Esophagus squamous epithelium (tissue), 5 donors: ENCODE measurements at places on chromosomes 7 and 10.

DNA sequence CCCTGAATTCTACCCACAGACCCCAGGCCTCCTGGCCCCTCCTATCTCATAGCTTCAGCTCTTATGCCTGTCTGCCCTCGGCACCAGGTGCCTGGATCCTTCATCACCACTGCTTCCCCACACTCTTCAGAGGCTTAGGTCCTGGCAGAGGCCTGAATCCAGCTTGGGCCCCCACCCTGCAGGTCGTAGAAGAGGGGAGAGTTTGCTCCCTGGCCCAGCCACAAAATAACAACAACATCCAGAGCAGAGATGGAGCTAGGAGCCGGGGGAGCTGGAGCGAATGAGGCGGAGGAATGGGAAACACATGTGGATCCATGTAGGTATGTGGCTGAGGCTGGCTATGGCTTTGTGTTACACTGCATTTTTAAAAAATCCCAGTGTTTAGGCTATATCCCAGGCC lies 7.8 kb upstream of the OPN4 start:
- no peak for DNase-seq

DNA sequence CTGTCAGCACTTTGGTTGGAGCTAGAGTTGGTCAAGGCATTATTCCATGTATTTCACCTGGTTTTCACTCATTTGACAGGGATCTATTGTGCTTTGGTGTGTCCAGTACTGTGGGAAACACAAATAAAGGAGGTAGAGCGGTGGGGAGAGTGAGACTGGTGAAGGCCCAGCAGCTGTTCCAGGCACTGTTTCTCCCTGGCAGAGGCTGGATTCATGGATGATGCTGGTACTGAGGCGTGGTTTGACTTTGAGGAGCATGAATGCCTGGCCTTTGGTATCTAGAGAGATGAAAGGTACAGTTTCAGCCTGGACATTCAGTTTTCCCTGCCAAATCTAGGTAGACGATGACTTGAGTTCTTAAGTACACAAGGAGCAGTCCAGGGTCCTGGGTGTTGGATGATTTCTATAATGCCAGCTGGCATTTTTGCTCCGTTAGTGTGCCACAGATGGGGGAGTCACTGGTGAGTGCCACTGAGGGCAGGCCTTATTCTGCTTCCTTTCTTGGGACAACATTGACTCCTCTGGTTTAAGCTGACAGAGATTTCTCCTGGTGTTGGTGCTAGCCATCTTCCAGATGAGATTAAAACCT lies 162.2 kb upstream of the BMPER start:
- DNase-seq = no peak

DNA sequence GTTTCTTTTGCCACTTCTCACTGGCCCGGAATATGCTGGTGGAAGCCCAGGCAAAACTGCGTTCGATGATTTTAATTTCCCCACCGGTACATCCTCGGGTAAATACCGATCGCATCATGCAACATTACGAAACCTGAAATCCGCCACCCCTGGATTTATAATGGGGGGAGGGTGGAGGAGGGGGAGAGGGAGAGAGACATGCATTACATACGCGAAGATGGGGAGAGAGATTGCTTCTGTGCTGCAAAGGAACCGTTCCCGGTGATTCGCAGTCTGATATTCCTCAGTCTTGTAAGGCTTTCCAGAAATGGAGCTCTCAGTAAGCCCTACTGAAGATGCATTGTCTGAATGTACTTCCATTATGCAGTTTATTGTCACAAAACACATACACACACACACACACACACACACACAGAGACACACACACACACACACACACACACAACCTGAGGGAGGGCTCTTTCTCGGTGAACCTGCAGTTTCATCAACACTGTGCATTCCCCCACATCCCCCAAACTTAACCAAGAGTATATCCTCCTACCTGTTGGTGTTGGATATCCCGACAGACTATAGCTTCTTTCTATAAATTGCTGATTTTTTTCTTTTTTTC lies 741 bp downstream of the GPR85 start:
- no peak for DNase-seq

DNA sequence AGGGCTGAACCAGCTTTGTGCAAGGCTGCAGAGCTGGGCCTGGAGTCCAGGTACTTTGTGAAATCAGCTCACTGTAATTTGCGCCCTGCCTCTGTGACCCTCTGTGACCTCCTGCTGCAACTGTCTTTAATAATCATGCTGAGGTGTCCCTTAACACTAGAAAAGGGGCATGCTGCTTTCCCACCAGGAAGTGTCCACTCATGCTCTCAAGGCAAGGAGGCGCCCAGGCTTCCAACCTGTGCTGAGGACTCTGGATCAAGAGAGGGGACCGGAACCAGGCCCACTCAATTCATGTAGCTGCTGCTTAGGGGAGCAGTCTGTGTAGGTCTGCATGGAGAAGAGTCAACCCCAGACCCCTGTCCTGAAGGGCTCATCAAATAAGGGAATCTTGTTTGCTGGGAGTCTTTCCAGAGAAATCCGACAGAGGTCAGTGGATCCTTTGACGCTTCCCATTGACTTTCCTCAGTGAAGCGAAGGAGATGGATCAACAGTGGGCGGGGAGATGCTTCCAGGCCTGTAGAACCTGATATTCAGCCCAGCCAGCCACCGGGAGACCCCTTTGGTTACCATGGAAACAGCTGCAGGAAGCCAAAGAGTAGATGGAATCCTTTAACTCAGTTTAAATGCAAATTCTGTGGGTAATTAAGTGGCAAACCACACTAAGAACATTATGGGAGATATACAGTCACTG lies 945.9 kb downstream of the GRID1 start:
- DNase-seq = no peak

DNA sequence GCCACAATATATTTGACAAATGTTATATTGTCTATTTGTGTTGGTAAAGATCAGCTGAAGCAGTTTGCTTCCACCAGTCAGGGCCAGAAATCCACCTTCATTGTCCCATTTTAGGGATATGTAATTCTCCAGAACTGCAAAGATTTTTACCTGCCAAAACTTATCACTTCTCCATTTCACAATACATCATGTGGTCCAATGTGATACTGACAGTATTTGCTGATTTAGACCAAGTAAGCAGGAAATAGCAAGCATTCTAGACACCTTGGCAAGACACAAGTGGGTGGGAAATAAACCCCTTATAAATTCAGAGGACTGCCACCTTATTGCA lies 18.5 kb upstream of the LIPA start:
- no peak for DNase-seq

GRCh38 chr10:9038146-9038714 lies 983.7 kb downstream of the GATA3 start:
- DNase-seq = no peak

DNA sequence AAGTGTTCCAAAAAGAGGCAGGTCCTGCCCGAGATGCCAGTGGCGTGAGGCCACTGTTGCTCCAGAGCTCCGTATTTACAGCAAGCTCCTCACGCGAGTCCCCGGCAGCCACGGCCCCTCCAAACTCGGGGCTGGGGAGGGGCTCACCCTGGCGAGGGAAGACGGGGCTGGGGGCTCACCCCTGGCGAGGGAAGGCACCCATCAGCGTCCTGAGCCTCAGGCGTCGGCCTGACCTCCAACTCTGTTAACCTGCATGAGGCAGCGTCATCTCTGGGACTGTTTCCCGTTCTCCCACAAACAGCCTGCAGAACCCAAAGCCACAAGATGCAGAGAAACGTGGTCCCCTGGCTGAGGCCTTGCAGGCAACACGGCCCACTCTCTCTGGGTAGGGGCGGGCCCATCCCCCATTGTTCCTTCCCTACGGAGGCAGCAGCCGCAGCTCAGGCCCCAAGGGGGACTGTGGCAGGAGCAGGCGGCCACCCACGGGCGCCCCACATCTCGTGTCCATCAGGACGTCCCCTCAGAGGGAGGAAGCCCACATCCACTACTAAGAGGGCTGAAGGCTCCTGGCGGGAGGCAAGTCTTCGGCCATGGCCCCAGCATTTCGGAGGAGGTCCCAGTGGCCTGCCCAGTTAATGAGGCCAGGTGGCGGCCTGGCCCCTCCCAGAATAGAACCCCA lies 4.2 kb upstream of the ADGRA1 start:
- no peak for DNase-seq

- no peak for DNase-seq
These were observed 108.2 kb upstream of the FAM13C start for GRCh38 chr10:59470570-59470969.

- no peak for DNase-seq
These were observed 126.4 kb downstream of the CFAP58 start for GRCh38 chr10:104479906-104480593.

GRCh38 chr10:67127441-67127840 lies 201.6 kb downstream of the LRRTM3 start:
- DNase-seq = no peak

- no peak for DNase-seq
These were observed 263.6 kb downstream of the DOCK4 start for GRCh38 chr7:111942450-111943081.

DNA sequence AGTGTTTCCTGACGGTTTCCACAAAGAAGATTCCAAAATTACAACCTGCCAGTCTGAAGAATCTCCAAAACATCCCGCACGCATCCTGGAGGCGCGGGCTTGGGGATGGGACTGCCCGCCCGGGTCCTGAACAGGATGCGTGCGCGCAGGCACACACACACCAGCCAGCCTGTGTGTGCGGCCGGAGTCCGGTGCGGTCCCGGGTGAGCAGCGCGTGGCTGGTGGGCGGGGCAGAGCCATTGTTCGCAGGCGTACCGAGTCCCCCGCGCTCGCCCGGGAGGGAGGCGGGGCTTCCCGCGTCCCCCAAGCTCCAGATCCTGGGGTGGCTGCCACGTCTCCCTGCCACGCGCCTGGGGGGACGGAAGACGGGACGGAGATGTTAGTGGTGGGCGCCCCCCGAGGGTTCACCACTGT lies 675 bp upstream of the SCD start:
- DNase-seq = no peak

- no peak for DNase-seq
These were observed 249.7 kb downstream of the ELMO1 start for GRCh38 chr7:37198906-37199485.

- no peak for DNase-seq
These were observed 6.6 kb downstream of the SEMA3A start for GRCh38 chr7:84187813-84188510.

GRCh38 chr10:30365278-30365677 lies 16.2 kb upstream of the MTPAP start:
- no peak for DNase-seq

DNA sequence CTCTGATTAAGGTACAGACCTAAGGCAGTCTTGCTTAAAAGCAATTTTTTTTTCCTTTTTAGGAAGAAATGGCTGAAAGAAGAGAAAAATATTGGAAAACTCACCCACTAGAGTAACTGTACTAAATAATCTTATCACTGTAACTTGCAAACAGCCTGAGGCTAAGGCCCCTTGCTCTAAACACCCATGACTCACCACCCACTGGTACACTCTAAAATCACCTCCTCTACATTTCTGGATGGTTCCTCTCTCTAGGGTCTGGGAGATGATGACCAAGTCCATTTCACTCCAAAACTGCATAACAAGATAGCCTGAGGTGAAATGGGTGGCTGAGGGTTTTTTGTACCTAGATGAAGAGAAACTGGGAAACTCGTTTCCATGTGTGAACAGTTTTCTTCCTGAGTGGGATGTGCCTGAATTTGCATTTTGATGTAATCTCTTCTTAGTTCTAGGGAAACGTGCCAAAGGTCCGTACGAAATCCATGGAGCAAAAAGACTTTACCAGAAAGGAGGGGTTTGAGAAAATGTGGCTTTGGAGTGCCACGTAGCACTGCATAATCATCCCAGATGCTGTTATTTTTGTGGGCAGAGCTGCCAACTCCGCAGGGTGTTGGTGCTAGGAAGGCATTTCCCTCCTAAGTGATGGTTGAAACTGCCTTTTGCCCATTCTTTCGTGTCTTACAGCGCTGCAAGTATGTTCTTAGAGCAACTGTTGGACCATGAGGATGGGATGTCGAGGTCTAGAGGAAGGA lies 113.5 kb upstream of the C10orf90 start:
- DNase-seq = no peak

DNA sequence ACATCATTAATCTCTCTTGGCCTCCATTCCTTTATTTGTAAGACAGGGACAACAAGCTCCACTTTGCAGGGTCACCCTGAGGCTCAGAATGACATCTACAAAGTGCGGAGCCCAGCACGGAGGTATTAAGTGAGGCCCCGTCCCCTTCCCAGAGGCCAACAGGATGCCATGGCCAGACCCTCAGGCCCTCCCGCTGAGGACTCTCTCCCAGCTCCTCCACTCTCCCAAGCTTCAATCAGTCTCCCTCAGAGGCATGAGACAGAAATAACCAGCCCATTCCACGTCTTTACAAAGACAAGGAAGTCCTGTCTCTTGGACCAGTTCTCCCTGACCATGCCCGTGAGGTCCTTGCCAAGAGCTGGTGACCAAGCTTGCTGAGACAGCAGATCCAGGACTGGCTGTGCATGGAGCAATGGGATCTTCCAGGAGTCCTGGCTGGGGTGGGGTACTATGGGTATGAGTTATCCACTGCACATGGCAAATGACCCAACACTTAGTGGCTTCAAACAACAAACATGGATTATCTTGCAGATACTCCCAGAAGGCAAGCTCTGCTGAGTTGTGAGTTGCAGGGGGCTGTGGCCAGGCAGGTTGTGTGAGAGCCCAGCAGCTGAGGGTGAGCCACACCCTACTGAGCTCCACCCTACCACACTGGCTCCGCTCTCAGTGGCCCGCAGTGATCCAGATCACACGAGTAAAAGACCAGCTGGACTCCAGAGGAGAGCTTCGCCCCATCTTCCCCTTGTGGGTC lies 4.3 kb upstream of the PPIF start:
- DNase-seq = no peak

DNA sequence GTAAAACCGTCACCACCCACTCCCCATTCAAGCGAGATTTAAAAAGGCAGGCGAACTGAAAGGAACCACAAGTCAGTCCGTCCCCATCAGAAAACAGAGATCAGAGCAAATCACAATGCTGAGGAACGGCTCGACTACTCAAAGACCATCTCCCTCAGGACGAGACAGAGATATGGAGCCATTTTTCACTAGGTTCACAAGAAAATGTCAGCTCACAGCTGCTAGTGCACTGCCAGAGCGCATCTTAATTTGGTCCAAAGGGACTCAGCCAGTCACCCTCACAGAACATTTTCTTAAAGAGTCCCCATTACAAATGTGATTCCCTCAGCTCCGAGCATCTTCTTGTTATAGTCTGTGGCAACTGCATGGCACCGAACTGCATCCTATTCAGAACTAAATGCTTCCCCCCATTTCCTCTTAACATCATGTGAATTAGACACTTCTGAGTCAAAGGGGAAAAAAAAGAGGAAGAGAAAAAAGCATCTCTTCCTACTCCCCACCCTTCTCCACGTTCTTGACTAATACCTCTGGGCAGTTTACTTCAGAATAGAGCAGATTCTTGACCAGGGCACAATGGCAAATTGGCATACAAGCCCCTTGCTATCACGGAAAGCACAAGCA lies 683.9 kb downstream of the MAGI2 start:
- DNase-seq = no peak

DNA sequence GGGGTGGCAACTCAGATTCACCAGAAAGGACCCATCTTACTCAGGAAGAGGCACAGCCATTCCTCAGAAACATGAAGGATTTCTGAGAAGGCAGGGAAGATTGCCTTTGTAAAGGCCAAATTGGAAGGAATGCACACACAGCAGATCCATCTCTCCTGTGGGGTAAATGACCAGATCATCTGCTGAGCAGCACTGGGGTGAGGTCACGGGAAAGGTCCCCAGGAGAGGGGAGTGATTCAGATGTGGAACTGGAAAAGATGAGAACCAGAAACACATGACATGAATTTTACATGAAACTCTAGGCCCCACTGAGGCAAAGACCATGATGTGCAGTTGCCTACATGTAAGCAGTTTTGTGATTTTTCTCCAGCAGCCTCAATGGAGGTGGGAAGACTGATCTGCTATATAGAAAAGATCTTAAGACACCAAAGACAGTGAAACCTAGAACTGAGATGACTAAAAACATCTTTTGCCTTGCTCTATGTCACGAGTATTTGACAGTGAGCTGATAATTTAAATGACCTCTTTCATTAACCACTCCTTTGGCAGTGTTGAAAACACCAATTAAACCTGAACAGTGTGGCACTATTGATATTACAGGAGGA lies 91.6 kb downstream of the AMPH start:
- DNase-seq = no peak
